ENCODE measurements at places on chromosomes 4 and X.

GRCh38 chr4:119113033-119113655 is 22.5 kb upstream of the MYOZ2 start:
- no peak for DNase-seq

GRCh38 chr4:23245203-23245832 is 552.6 kb downstream of the GBA3 start:
- DNase-seq: no peak

DNA sequence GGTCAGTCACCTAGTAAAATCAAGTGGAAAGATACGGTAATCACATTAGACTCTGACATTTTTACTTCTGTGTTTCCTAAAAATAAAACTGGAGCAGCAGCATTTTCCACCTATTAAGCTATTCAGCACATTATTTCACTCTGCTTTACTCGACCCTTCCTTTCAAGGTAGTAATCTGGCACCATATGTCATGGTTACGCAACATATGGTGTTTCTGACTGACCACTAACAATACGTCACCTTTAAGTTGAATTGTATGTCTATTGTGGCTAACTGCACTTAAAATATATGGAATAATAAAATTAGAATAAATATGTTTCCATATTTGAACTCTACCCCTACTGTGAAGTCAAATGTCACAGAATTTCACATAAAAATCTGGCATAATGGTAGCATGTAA is 168.8 kb downstream of the CDS1 start:
- no peak for DNase-seq

DNA sequence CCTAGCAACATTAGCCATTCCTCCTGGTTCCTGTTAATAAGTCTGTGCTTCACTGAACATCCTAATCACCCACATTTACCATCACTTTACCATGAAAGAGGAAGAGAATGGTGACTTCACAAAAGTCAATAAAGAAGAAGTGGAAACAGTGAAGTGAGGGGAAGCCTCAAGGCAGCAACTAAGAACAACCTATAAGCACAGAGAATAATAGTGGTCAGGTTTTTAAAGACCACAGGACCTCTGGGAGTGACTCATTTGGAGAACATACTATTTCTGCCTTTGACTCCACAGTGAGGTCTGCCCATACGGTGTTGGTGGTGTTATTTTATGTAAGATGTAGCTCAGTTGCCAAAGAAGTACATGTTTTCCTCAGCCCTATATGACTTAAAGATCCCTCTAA is 86.0 kb upstream of the TET2 start:
- DNase-seq: no peak

- no peak for DNase-seq
These were observed 156.7 kb downstream of the ATP10D start for GRCh38 chr4:47641755-47642154.

GRCh38 chrX:46169808-46170207 is 375.4 kb downstream of the ZNF674 start:
- DNase-seq: no peak

GRCh38 chrX:149910178-149910695 is 19.1 kb upstream of the HSFX4 start:
- DNase-seq: no peak

DNA sequence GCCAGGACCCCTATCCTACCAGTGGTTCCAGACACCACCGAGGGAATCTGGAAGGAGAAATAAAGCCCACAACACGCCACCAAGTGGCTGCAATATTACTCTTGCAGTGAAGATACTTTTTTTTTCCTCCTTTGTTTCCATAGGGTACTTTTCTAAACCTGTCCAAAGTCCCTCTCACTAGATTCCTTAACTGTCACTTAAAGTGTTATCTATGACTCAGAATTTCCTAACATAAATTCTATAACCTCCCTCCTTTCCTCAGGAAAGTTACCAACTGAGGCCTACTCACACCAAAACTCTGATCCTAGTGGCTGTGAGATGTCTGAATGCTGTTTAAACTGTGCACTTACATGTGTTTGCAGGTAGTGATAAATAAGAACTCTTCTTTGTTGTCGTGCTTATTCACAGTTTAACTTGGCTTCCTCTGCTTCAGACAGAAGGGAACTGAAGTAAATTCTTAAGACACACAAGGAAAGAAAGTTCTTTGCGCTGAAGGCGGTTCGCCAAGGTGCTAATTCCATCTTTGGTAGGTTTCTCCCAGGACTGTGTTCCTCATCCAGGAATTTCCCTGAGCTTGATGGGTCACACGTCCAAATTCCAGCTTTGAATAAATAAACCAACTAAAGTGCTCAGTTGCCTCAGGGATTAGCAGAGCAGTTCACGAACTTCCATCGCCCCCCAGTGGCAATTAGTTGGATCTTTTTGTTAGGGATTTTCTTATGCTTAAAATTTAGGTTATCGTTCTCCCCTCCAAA is 10.7 kb upstream of the HCCS start:
- peak; percentile 33 for DNase-seq

DNA sequence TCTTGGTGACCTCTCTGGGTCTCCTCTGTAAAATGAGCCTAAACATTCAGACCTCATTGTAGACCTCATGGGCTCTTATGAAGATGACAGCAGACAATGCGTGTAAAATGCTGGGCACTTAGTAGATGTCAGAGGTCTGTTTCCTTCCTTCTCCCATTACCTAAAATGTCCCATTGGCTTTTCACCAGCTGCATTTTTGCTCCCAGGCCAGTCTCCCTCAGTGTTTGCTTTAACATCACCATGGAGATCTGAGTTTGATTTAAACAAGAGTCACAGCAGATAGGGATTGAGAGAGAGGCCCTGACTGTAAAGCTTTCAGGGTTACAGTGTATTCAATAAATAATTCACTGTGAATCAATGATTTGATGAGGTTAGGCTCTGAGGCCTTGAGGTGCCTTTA is 24.3 kb downstream of the PSAPL1 start:
- DNase-seq: no peak
